Stimulated activated CD8-positive, alpha-beta memory T cell treated with anti-CD3 and anti-CD28 coated beads, Interleukin-2, amount 100 ng/mL, for 48 hours (primary cell): ENCODE measurements at places on chromosomes 12 and 14.

DNA sequence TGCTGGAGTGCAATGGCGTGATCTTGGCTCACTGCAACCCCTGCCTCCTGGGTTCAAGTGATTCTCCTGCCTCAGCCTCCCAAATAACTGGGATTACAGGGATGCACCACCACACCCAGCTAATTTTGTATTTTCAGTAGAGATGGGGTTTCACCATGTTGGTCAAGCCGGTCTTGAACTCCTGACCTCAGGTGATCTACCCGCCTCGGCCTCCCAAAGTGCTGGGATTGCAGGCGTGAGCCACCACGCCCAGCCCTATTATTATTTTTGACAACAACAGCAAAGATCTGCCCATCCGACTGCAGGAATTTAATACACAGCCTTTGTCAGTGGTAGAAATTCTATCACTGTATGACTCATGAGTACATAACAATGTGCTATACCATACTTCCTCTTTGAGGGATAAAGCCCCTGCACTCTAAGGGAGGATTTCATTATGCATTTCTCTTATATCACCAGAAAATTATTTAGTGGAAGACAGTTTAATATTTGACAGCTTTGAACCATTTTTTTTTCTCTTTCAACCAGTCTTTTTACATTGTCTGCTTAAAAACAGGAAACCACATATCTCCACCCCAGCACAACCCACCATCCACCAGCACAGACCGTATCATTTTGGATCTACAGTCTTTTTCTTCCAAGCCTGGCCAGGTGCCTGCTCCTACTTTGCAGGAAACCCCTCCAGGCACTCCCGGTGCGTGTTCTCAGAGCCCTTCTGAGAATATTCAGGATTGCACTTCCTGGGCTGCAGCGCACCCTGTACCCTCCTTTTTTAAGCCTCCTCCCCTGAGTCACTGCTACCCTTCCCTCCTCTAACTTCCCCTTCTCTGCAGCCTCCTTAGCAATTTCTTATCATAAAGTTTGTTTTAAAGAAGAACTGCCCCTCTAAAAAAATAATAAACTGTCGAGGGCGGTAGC is 594 bp downstream of the ARHGDIB start:
- DNase-seq = no peak

DNA sequence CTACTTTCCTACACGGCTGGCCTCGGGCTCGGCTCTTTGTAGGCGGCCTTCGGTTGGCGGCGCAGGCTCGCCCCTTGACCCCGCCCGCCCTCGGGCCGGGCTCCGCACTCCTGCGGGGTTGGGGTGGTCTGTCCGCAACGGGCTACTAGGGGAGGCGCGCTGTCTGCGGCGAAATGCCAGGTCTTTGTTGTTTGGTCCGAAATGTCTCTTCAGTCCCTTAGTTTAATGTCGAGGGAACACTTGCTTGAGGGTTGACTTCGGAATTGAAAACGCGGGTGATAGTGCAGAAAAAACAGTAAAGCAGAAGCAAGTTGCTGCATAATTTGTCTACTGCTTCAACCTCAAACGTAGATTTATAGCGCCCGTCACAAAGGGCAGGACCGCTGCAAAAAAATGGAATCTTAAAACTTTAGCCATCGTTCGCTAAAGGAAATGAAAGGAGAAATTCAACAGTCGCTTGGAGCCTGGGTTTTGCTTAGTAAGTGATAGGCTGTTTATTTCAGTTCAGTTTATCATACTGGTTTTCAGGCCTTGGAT is 390 bp downstream of the JKAMP start:
- no peak for DNase-seq

DNA sequence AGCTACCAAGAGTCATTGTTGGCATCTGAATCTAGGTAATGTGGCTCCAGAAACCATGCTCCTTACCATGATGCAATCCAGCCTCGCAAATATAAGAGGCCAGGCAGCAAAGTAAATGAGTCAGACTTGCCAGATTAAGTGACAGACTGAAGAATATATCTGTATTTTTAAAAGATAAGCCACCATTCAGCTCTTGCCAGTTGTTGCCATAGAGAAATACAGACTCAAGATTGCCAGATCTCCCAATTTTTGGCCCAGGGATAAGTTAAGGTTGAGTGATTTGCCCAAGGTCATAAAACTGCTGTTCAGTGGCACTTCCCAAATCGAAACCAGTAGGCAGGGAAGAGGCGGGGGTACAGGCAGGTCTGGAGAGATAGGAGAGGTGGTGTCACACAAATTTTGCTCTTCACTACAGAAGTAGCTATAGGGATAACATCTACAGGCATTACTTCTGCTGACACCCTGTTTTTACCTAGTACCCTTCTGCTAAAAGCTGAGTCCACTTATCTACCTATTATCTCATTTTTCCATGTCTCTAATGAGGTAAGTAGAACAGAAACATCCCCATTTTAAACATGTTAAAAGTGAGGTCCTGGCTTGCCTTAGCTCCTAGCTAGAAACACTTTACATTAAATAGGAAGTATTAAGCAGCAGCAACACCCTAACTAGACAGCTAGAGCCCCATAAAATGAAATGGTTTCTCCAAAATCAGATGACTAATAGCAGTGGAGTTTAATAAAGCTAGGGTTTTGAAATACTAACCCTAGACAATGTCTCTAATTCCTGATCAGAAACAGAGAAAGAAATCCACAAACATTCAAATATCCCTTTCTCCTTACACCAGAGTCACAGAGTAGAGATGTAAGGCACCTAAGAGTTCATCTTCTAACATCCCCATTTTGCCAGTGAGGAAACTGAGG is 19.5 kb downstream of the DCAF5 start:
- DNase-seq = no peak

GRCh38 chr14:101654051-101654450 is 92.8 kb downstream of the DIO3 start:
- DNase-seq = no peak

DNA sequence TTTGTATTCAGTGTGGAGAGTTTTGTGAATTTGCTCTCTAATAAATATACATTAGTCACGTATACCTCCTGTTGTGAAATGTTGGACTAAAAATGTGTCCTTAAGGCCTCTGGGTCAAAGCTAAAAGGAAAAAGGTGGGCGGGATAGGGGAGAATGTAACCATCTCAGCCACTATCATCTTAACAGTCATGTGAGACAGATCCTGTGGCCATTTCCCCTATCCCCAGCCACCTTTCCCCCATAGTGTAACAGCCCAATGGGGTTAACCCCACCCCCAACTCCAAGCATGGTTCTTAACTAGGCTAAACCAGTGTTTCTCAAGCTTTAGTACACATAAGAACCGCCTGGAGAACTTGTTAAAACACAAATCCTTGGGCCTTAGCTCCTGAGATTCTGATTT is 6.5 kb upstream of the ITPR2 start:
- no peak for DNase-seq

DNA sequence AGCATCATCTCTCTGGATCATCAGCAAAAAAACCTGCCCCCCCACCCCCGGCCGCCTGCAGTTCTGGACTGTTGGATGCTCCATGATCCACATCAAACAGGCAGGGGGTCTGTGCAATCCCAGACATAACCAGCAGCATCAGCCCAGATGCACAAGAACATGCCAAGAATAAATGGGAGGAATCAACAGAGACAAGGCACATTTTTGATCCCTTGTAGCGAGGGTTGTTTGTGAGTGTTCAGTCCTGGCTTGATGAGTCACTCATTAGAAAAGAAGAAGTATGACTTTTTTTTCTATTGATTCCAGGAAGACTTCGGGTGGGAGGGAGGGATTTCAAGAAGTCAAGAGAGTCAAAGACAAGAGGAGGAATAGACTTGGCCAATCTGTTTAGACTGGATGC is 244.2 kb downstream of the KSR2 start:
- no peak for DNase-seq
